Body of pancreas (tissue), 4 donors: ENCODE measurements at places on chromosomes 5 and 9.

DNA sequence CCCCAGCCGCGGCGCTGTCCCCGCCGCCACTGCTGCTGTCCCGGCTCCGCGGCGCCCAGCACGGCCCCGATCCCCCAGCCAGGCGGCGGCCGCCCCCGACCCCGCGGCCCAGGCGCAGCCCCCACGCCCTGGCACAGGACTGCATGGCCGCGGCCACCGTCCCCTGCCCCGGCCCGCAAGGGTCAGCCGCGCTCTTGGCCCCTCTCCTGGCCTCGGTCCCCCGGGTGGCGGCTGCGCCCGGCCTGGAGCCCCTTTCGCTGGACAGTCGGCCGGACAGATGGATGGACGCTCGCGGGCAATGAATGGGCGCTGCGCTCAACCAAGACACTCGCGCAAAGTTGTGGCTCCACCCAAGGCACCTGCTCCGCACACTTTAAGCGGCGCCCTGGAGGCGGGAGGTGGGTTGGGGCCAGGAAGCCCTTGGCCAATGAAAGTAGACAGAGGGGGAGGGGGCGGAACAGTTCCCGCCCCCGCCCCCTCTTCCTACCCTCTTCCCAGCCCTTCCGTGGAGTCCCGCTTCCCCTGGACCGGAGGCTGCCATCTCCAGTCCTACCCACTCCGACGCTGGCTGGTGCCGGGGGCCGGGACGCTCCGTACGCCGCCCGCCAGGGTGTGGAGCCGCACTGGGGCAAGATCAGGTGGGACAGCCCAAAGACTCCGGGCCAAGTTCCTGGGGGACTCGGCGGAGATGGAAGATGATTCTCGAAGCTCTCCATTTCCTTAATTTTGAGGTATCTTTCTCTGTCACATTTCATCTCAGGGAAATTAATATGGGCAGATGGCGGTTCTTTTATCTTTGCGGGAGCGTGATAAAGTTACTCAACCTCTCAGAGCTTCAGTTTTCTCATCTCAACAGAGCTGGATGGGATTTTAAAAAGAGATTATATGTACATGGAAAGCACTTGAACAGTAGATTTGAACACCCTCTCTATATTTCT, at the start of gene GLDC:
TSS of gene GLDC (minus strand) at position 375 of the 938 bp plus-strand sequence. CDS start at position 145, 230 bp downstream.
- DNase-seq: peak; percentile 77

GRCh38 chr5:153755913-153756500, 265.5 kb downstream of the GRIA1 start:
- no peak for DNase-seq

- no peak for DNase-seq
Measured at GRCh38 chr9:114827641-114828302, 21.9 kb upstream of the TNFSF15 start.

DNA sequence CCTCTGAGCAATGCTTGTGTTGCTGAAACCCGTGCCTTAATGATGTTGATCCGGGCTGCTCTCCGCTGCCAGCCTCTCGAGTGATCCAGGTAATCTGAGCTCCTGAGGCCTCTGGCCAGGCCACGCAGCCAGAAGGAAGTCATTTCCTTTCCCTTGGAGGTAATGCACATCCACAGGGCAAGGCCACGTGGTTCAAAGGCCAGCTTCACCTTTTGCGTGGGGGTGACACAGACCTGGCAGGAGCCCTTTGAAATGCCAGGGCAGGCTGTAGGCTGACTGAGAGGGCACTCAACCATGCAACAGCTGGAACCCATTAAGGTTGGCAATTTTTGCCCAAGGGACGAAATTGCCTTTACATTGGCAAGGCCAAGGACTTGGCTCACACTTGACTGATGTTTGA, 80.4 kb downstream of the LIX1 start:
- DNase-seq: no peak

GRCh38 chr5:5560016-5560415, 137.5 kb downstream of the ICE1 start:
- no peak for DNase-seq

GRCh38 chr9:111598733-111599091, 735 bp downstream of the PTGR1 start:
- DNase-seq: peak; percentile 60
